Activated naive CD4-positive, alpha-beta T cell treated with anti-CD3 and anti-CD28 coated beads, Interleukin-2, amount 50 U/mL, for 72 hours (primary cell): ENCODE measurements at places on chromosomes 1 and 21.
A peak's percentile ranks its signal among the peaks of the same experiment; 100 is the strongest.

DNA sequence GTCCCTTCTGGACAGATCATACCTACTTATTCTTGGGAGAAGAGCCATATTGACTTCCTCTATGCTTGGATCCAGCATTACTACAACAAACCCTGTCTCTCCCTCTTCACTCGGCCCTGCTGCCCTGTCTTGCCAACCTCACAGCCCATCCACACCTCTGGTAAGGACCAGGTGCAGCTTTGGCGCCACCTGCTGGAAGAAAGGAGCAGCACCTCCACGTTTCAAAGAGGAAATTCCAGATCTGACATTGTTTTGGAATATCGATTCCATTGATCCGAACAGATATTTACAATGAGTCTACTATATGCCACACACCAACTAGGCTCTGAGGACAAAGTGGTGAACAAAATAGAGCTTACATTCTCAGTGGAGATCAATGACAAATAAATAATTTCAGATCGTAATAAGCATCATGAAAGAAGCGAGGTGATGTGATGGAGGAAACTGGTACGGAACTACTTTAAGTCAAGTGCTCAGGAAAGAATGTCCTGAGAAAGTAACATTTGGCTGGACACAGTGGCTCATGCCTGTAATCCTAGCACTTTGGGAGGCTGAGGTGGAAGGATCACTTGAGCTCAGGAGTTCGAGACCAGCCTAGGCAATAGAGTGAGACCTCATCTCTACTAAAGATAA is 18.7 kb downstream of the MFSD2A start:
- DNase-seq: peak; percentile 65

GRCh38 chr1:182309631-182310351 is 81.8 kb downstream of the GLUL start:
- no peak for DNase-seq

GRCh38 chr1:52355436-52355835 is 10.6 kb downstream of the CC2D1B start:
- no peak for DNase-seq

DNA sequence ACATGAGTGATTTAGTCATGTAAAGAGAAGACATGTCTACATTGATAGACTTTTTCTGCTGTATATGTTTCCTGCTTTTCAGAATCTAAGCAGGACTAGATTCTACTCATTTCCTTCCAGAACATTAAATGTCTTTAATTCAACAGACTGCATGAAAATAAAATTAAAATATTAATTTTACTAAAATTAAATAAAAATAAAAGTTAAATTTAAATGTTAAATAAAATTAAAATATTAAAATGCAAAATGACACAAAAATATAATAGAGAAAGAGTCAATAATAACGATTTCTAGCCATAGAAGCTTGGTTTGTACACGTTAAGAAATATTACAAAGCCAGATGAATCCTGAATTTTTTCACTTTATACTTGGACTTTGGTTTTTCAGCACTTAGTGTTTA is 552.8 kb upstream of the NR5A2 start:
- DNase-seq: no peak

DNA sequence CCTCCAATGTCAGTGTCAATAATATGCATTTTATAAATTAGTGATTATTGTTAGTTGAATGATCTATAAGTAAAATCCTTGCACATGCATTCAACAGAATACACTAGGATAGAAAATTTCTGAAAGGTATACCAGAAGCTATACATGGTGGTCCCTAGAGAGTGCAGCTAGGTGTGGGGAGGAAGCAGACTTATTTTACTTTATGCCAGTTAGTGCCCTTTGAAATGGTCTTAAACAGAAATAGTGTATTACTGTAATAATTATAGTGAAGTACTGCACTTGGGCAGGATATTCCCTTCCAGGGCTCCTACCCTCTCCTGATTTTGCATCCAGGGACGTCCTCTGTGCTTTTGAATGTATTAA is 23.2 kb upstream of the WDR26 start:
- no peak for DNase-seq

GRCh38 chr1:51689075-51689440 is 72.2 kb downstream of the OSBPL9 start:
- DNase-seq: no peak

DNA sequence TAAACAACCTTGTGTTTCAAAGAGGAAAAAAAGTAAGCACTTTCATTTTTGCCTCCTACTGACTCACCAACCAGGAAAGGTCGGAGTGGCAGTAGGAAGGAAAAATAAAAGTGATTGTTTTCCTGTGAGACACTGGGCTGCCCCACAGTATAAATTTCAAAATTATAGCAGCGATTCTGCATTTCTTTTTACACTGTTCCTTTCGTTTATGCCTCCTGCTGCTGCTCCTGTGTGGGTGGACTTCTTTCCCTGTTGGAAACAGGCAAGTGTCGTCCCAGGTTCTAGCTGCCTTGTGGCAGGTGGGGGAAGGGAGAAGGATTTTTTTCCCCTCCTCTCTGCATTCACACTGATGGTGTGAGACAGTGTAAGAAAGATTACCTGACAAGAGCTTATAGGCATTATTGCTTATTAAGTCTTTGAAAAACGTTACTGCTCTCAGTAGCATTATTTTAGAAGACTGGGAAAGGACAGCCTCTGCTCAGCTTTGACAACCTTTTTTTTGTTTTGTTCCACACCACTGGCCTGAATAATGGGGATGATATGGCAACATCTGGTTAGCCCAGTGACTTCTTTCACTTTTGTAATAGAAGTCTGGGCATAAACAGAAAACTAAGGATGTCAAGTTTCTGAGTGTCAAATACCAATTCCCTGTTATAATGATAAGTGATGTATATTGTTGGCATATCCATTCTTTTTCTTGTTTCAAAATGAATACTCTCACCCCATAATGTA is 77.9 kb downstream of the NEK7 start:
- DNase-seq: no peak
